ENCODE measurements at places on chromosomes 2 and 18.

DNA sequence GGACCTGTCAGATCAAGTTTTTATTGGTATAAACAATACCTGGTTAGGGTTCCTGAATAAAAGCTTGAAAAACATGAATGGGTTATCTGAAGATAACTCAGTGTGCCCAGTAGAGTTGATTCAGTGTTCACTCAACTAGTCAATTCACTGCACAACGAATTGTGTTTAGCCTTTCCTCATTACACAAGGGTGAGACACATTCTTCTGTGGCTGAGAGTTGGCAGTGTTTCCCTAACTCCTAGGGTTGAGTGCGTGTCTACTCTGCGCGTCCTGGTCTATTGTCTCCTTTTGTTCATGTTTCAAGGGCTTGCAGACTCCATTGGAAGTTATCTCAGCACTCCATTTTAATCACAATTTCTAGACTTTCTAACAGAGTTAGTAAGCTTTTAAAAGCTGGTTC lies 32.8 kb upstream of the TMEM178A start:
- DNase-seq = no peak

- DNase-seq = no peak
Observed at GRCh38 chr2:121831841-121832240, 76.4 kb downstream of the TSN start.

- DNase-seq = no peak
Observed at GRCh38 chr18:46466234-46467160, 190.5 kb downstream of the LOXHD1 start.

DNA sequence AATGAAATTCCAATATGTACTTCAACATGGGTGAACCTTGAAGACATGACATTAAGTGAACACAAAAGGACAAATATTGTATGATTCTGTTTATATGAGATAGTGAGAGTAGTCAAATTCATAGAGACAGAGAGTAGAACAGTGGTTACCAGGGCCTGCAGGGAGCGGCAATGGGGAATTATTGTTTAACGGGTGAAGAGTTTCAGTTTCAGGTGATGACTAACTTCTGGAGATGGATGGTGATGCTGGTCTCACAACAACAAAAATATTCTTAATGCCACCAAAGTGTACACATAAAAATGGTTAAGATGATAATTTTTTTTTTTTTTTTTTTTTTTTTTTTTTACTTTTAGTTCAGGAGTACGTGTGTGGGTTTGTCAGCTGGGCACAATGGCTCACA lies 109.4 kb upstream of the TMEM200C start:
- DNase-seq = no peak

- no peak for DNase-seq
Observed at GRCh38 chr2:3588084-3588483, 6.8 kb upstream of the COLEC11 start.

DNA sequence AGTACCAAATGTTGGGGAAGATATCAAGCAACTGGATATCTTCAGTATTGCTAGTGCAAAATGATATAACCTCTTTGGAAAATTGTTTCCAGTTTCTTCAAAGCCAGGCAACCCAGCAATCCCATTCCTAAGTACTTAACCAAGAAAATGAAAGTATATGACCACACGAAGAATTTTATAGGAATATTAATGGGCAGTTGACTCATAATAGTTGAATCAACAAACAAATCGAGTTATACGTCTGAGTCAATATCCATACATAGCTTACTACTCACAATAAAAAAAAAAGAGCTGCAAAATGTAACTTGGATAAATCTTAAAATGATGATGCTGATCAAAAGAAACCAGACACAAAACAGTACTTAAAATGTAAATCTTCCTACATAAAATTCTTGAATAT lies 810.4 kb downstream of the METTL4 start:
- DNase-seq = no peak

- DNase-seq = no peak
Observed at GRCh38 chr2:25491003-25491696, 149.4 kb upstream of the DNMT3A start.

GRCh38 chr2:139055202-139055601 lies 275.0 kb upstream of the NXPH2 start:
- no peak for DNase-seq

GRCh38 chr2:43343573-43344304 lies 117.3 kb upstream of the ZFP36L2 start:
- DNase-seq = no peak

DNA sequence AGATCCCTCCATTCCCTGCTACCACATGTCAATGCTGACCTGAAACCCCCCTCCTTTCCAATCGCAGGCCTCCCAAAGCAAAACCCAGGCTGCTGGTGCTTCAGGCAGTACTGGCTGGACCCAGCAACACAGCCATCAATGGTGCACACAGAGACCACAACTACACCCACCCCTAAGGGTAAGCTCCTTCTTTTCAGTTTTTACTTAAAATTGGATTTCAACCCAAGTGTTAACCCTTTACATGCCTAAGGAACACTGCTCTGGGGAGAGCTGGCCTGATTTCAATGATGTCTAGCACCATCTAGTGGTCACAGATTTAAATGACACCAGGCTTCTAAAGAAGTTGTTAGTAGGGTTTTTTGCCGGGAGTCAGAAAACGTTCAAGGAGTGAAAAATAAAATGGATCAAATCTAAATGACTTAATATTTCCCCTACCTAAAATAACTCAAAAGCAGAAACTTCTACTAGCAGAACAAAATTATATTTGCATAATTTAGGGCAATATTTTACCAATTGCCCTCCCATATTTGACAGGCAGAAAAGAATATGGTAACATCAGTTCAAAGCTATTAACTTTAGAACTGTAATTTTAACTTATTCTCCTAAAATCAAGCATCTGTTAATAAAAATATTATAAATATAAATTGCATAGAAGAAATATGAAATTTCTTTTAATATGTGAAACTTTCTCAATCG lies 24.6 kb downstream of the FECH start:
- peak; percentile 35 for DNase-seq

DNA sequence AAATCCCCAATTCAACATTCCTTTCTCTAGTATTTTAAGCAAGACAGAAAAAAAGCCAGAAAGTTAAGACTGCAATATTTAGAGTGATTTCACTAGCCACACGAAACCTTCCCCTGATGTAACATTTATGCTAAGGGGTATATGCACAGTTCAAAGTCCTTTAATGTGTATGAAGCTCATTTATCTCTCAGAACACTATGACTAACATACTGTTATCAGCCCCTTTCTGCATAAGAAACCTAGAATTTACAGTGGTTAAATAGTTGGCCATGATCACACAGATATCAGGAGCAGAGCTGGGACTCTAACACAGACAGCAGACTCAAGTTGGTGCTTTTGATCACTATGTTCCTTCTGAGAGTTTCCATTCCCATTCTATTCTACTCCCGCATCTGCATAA lies 185.5 kb downstream of the CDH2 start:
- DNase-seq = no peak

DNA sequence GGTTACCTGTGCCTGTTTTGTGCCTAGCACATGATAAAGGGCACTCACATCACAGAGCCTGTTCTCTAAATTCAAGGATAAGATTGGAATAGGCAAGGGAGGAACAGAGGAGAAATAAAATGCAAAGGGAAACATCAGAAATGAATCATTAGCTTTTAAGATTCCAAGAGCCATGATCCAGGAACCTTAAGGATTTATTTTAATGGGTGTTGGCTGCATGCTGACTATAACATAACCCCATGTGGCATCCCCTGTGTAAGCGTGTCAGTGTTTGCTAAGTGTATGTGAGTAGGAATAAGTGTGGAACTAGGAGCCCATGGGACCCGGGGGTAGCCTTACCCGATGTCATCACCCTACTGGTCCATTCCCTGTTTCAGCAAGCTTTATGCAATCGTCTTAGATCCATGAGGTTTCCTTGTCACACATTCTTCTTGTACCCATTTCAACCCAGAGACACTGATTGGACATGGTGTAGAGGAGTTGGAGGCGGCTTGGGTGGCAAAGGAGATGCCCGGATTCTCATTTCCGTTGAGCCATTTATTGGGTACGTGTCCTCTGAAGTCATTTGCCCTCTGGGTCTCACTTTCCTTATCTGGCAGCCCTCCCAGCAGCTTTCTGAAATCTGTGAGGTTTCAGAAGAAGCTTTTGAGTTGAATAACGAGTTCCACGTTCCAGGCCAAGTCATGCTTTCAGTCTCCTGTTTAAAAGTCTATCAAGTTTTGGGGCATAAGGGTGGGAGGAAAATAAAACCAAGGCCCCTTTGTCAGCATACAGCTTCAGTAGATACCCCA lies 117.0 kb downstream of the MGAT5 start:
- DNase-seq = no peak

GRCh38 chr2:200812122-200813022 lies 662 bp downstream of the BZW1 start:
- DNase-seq = peak; percentile 41

DNA sequence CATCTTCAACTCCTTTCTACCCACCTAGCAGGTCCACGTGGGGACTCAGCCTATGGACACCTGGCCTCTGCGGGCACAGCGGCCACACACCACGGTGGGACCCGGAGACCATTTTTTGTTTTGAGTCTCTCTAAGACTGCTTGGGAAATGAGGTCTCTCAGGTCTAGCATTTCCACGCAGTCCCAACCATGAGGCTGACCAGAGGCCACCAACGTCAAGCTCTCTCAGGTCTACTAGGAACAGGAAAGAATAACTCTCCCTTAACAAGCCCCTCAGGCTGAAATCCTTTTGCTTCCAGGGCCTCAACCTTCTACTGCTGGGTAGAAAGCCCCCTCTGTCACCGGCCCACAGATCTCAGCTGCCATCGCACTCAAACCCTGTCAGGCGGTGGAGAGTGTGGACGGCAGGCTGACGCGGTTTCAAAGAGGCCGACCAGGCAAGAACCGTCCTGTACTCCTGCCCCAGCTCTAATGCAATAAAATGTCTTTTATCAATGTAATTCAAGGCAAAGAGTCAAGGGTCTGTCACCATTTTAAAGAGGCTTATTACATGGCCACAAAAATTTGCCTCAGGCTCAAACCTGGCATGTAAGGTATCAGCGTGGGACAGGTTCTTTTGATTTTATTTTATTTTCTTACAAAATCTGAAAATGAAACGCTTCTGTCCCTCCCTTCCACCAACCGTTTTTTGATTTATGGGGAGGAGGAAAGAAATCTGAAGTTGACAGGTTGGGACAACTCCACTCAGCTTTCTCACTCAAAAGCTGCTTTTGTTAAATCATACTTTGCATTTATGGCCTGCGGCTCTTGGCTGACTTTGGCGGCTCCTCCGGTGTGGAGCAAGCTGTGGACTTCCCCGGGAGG lies 74.0 kb downstream of the BCL11A start:
- DNase-seq = no peak

GRCh38 chr2:15507061-15507460 lies 54.1 kb downstream of the NBAS start:
- no peak for DNase-seq

DNA sequence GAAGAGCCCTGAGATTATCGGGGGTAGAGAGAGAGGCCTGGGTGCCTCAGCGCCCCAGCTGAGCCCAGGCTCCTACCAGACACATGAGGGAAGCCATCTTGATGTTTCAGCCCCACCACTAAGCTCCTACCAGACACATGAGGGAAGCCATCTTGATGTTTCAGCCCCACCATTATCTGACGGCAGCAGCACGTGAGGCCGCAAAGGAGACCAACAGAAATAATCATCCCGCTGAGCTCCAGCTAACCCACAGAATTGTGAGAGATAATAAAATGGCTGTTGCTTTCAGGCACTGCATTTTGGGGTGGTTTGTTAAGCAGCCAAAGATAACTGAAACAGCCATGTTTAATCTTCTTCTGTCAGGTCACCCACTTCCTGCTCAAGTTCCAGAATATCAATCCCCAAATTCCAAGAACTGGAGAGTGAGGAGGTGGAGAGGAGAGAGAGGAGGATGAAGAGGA lies 29.3 kb upstream of the SOS1 start:
- DNase-seq = no peak

GRCh38 chr18:36693931-36694620 lies 134.7 kb downstream of the TPGS2 start:
- no peak for DNase-seq

DNA sequence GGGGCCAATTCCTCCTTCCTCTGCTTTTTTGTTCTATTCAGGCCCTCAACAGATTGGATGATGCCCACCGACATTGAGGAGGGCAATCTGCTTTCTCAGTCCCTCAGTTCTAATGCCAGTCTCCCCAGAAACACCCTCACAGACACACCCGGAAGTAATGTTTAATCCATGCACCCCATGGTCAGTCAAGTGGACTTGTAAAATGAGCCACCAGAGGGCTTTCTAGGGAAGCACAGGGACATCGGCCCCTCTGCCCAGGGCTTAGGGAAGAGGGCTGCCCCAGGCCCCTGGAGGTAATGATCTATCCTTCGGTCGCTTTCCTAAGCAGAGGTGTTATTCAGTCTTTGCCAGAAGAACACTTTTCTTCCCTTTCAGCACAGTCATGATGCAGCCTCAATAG lies 107.4 kb downstream of the PDCL3 start:
- no peak for DNase-seq

DNA sequence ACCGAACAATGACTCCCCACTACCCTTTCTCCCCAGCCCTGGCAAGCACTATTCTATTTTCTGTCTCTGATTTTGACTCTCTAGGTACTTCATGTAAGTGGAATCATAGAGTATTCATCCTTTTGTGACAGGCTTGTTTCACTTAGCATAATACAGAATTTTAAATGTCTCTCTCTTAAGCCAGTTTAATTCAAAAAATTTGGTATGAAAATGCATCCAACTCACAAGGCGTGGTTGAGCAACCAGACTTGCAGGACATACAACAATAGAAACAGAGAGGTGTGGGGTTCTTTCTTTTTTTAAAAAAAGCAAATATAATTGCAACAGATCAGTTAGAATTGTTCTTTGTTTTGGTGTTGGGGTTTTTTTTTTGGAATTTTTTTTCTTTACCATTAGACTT lies 47.6 kb upstream of the TMEM87B start:
- DNase-seq = no peak

- DNase-seq = no peak
Observed at GRCh38 chr2:113858764-113859163, 31.1 kb upstream of the ACTR3 start.

DNA sequence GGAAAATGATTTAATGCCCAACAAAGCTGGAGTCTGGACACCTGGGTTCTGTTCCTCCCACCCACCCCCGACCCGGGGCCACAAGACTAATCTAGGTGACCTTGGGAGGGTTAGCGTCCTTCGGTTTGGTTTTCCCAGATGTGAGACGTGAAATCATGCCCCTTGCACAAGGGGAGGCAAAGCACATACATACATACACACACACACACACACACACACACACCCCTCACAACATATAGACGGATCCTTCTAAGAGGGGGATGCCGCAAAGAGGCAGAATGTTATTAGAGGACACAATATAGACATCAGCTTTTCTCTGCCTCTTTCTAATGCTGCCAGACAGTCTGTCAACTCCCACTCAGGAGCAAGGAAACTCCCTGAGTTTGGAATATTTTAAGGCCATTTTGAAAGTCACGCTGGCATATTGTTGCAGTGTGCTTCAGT lies 616 bp upstream of the RBMS1 start:
- no peak for DNase-seq

- no peak for DNase-seq
Observed at GRCh38 chr2:146879882-146880281, 964.9 kb upstream of the ACVR2A start.

- no peak for DNase-seq
Observed at GRCh38 chr2:68645523-68645922, 2.1 kb downstream of the PROKR1 start.

- no peak for DNase-seq
Observed at GRCh38 chr2:108215794-108216211, 24.0 kb upstream of the SULT1C3 start.
